ENCODE measurements at places on chromosomes 5 and 9. TPM values are rescaled to one million over a fixed set of nuclear protein-coding genes. Genes with fewer than 3 reads are reported as not detected.

Gene SLC9A3
- 1.8 TPM for total RNA-seq

Gene C9orf78
- total RNA-seq: 21.0 TPM

Gene ALDH1A1
- 2.5 TPM for total RNA-seq

Gene SARDH
- total RNA-seq: 4.2 TPM

Gene FBXW5
- total RNA-seq: 43.7 TPM

Gene KIAA0825
- 25.2 TPM for total RNA-seq

Gene PGM5
- total RNA-seq: 16.2 TPM

Gene C9
- not detected for total RNA-seq

Gene CDC26
- 15.5 TPM for total RNA-seq

Gene LCN1
- not detected for total RNA-seq

Gene CDC37L1
- total RNA-seq: 20.1 TPM

Gene SLCO6A1
- total RNA-seq: not detected

Gene STOML2
- 35.6 TPM for total RNA-seq

Gene SPINK5
- 0.09 TPM for total RNA-seq

Gene OCLN
- total RNA-seq: 7.6 TPM

Gene STPG3
- not detected for total RNA-seq

Gene CCL28
- total RNA-seq: 0.18 TPM

Gene ATP10B
- total RNA-seq: 15.0 TPM

Gene OSTF1
- total RNA-seq: 9.8 TPM

Gene GHR
- 7.3 TPM for total RNA-seq

Gene MSX2
- total RNA-seq: 6.6 TPM

Gene LCN9
- not detected for total RNA-seq

Gene SMC5
- 68.4 TPM for total RNA-seq

Gene TDRD7
- 10.2 TPM for total RNA-seq

Gene SEMA5A
- total RNA-seq: 27.5 TPM

Gene CCDC180
- total RNA-seq: 14.2 TPM

Gene RANBP6
- total RNA-seq: 52.1 TPM

Gene C5orf34
- 12.3 TPM for total RNA-seq

Gene FOXI1
- total RNA-seq: not detected

Gene MZB1
- 0.18 TPM for total RNA-seq

Gene CCNJL
- 7.4 TPM for total RNA-seq
